Right atrium auricular region (tissue), 2 donors: ENCODE measurements at places on chromosomes 12 and 14. TPM values are rescaled to one million over a fixed set of nuclear protein-coding genes. Genes with fewer than 3 reads are reported as not detected.

The SERPINA6 gene
- total RNA-seq: not detected

The KRR1 gene
- 23.8 TPM for total RNA-seq

DNA sequence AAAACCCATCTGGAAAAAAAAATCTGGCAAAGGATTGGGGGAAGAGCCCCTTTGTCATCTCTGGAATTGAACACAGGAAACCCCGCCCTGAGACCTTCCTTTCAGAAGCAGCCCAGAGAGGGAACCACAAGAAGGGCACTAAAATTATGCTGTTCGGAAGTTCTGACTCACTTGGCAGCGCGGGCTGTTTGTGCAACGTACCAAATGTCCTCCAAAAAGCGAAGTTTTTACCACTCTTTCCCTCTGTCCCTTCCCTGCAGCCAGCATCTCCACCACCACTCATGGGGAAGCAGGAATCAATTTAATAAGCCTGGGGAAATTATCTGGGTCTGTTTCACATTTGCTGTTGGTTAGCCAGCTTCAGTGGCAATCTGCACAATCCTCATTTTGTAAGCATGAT is 3.2 kb upstream of the SYNE3 start:
- peaks cover 78% of the 10 kb centered on the region for H3K4me1 ChIP-seq
- no peak overlapping the region for H3K4me3 ChIP-seq
- peak overlapping the region; percentile 97 for H3K27ac ChIP-seq
- peak; percentile 95 for DNase-seq
- no peaks in the 10 kb centered on the region for H3K27me3 ChIP-seq

DNA sequence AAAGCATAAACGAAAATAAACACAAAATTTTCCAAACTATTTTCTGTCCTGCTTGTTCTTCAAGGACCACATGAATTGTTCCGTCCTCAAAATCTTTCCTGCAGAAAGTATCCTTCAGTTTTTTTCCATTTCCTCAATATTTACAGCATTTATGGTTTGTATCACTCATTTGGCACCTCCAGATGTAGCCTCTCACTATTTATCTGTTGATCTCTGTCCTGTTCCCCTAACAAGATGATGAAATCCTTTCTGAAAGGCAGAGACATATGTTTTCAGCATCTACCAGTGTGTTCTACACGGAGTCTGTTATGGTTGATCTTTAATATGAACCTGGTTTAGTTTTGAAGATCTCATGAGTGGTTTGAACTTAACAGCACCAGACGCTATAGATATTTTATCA is 490.2 kb downstream of the NELL2 start:
- no peak overlapping the region for H3K27ac ChIP-seq
- DNase-seq: no peak
- no peaks in the 10 kb centered on the region for H3K36me3 ChIP-seq
- no peak overlapping the region for H3K4me3 ChIP-seq
- no peaks in the 10 kb centered on the region for H3K27me3 ChIP-seq
- H3K4me1 ChIP-seq: no peaks in the 10 kb centered on the region

The JPH4 gene
- total RNA-seq: not detected

The CPNE6 gene
- not detected for total RNA-seq

The RERGL gene
- not detected for total RNA-seq
